ENCODE measurements at places on chromosomes 16 and 17. TPM values are rescaled to one million over a fixed set of nuclear protein-coding genes. Genes with fewer than 3 reads are reported as not detected.

The SLFN11 gene
- 67.9 TPM for total RNA-seq

The KREMEN2 gene
- total RNA-seq, result not detected

DNA sequence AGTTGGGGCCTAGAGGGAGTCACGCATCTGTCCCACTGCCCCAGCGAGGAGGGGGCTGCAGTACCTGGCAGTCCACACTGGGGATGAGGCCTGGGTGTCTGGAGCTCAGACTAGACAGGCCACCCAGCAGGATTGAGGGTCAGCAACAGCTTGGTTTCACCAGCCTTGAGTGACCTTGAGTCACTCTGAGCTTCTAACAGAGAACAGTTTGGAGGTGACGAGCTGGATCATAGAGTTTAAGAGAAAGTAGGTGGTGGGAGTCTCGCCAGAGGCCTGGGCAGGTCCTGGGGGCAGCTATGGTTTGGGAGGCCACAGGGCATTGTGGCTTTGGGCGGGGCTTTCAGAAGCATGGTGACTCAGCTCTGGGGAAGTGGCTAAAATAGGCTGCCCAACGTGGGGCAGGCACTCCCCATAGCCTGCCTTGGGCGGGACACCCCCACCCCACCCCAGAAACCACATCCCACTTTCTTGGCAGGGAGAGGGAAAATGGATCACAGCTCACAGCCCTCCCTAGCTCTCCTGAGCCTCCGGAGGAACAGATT is 20.5 kb downstream of the CDC42EP4 start:
- DNase-seq, result no peak

- peak; percentile 89 for DNase-seq
Measured at GRCh38 chr17:43846221-43846712, 709 bp upstream of the CD300LG start.

- peak; percentile 88 for DNase-seq
Measured at GRCh38 chr16:22192261-22193062, 13.6 kb upstream of the EEF2K start.

- no peak for DNase-seq
Measured at GRCh38 chr16:10067406-10067805, 114.8 kb downstream of the GRIN2A start.

- DNase-seq, result no peak
Measured at GRCh38 chr17:20086416-20087076, 77.4 kb downstream of the SPECC1 start.

The SEPTIN1 gene
- 155 TPM for total RNA-seq

The FBXO47 gene
- total RNA-seq, result 0.16 TPM

- no peak for DNase-seq
Measured at GRCh38 chr17:47611372-47612350, 38.1 kb upstream of the KPNB1 start.
